CD4-positive, alpha-beta T cell treated with Interleukin-6 at 100 ng/mL for 8 hours (primary cell): ENCODE measurements at places on chromosomes 6 and 20.

DNA sequence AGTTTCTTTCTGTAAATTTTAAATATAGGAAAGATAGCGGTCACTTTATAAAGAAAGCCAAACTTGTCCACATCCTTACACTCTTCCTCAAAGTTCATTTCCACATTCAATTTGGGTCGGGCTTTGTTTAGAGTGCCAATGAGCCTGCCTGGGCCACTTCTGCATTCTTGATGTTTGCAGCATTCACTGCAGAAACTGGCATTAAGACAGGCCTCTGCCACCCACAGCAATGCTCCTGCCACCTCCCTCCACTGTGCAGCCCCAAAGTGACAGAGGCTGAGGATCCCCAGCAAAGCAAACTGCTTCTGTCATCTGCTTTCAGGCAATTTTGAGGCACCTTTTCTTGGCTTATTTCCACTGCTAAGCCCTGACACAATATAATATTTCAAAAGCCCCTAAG is 61.2 kb downstream of the TNFAIP3 start:
- no peak for DNase-seq

GRCh38 chr6:144729502-144729901 is 444.4 kb downstream of the UTRN start:
- DNase-seq = no peak

DNA sequence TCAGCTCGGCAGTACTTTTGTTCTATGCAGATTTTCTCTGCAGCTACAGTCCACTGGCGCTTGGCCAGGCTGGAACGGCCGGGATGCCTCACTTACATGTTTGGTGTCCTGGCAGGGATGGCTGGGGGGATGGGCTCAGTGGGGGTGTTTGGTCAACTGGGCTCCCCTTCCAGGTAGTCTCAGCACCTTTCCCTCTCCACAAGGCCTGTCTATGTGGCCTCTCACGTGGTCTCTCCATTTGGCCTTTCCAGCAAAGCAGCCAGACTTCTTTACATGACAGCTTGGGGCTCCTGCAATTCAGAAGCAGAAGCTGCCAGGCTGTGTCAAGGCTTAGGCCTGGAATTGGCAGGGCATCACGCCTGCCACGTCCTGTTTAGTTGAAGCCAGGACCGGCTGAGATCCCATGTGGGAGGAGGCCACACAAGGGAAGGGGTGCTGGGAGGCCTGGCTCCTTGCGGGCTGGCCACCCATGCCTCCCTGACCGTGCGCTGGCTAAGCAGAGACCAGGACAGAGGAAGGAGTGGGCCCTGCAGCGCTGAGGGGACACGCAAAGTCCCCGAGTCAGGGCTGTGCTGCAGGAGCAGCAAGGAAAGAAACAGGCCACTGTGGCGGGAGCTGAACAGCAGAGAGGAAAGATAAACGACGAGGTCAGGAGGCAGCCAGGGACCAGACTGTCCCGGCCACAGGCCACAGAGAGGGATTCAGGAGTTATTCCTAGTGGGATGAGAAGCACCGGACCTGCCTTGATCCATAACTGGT is 38.9 kb downstream of the MGME1 start:
- DNase-seq = no peak

DNA sequence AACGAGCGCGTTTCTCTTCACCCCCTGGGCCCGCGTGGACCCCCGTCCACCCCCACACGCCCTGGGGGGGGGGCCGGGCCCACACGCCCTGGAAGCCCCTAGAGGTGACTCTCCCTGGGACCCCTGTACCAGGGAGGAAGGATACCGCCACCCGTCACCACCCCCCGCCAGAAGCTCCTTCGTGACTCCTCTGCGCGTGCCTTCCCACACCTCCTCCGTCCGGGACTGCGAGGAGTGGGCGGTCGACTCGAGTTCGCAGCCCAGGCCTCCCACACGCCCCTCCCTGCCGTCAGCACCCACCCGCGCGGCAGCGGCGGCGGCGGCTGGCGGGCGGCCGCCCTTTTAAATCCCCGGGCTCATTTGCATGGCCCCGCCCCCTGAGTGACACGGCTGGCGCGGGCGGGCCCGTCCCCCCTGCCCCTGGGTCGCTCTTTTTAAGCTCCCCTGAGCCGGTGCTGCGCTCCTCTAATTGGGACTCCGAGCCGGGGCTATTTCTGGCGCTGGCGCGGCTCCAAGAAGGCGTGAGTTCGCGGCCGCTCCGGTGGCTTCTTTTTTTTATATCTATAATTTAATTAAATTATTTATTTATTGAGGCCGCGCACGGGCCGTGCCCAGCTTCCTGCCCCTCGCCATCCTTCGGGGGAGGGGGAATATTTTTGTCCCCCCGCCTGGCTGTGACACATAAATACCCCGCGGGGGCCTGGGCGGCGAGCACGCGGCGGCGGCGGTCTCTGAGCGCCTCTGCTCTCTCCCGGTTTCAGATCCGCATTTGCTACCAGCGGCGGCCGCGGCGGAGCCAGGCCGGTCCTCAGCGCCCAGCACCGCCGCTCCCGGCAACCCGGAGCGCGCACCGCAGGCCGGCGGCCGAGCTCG is at the start of gene HMGA1:
Gene HMGA1 (plus strand): TSS at position 431 of the 873 bp plus-strand sequence. CDS start 3,908 bp downstream, outside the sequence.
- DNase-seq = peak; percentile 90

- no peak for DNase-seq
Measured at GRCh38 chr20:36717021-36717420, 28.9 kb downstream of the NDRG3 start.

DNA sequence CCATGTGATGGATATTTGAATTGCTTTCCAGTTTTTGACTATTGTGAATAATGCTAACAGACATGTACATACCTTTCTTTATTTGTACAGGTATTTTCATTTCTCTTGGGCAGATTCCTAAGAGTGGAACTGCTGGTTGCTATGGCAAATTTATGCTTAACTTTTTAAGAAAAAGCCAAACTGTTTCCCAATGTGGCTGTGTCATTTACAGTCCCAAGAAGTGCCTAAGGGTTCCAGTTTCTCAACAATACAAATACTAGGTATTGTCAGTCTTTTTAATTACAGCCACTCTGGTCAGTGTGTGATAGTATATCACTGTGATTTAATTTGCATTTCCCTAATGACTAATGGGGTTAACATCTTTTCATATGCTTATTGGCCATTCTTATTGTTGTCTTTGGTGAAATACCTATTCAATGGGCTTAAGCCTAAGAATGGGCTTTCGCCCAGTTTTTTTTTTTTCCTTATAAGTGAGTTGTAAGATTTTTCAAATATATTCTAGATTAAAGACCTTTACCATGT is 10.3 kb downstream of the REPS1 start:
- no peak for DNase-seq

DNA sequence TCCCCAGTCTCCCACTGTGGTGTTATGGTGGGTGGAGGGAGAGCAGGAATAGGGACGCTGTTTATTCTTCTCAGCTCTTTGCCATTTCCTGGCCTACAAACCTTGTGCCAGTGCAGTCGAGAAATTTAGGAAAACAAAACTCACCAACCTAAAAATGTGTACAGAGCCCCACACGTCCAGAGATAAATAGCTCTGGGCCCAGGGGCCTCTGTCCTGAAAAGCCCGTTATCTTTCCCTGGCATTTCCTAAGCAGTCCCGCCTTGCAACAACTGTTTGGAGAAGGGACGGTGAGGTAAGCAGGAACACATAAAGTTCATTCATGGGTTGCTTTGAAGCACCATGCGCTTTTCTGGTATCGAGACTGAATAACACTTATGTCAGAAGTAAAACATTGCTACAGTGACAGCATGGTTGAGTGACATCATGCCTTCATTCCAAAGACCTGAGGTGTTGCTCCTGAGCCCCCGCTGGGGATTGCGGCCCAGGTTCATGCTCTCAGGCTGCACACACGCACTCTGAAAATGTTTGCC is 80.1 kb upstream of the NXT1 start:
- no peak for DNase-seq

DNA sequence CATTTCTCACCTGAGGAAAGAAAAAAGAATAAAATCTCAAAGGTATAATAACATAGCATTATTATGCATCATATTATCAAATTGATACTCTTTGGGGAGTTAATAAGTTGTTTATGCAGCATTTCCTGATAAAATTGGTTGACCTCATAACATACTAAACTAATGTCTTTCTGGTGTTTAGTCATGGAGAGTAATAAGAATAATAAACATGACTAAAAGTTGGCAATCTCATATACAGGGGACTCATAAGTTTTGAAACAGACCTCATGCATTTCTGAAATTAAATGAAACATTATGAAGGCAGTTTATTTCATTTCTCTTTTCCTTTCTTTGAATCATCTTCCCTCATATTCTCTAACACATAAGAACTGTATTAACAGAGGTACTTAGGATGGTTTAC is 60.5 kb upstream of the PRDM1 start:
- no peak for DNase-seq

DNA sequence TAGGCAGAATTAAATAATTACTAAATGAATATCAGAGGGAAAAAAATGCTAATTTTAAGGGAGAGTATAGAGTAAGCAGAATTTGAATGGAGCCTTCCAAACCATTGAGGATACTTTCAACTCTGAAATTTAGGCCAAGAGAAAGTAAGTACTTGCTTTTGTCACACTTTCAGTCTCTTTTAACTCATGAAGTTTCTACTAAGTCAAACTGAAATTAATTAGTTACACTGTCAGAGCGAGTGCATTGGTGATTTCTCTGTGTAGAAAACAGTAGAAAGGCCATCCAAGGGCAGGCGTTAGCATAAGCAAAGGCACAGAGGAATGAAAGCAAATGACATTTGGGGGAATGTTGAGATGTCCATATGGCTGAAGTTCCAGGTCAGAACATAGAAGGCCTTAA is 92.9 kb downstream of the PLEKHG1 start:
- no peak for DNase-seq

GRCh38 chr6:43150051-43150751 is 20.9 kb upstream of the SRF start:
- DNase-seq = no peak

DNA sequence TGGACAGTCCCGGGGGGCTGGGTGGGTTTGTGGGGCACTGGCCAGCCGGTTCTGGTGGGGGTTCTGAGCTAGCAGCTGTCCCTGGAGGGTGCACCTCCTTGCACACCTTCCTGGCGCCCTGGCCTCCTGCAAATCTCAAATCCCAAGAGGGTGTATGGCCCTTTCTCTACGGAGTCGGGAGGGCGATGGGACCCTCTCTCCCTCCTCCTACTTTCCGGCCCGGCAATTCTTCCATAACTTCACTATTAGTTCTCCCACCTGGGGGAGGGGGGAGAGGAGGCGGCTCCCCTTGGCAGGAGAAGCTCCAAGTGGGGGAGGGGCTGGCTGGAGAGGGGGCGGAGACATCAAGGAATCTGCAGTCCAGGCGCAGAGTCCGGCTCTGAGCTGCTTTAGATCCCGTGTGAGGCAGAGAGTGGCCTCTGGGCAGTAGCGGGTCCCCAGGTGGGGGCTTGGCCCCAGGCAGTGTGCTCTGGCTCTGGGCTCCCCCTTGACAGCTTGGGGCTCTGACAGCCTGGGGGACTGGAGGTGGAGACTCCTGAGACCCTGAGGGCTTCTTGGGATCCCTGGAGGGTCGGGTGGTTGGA is 1.4 kb upstream of the LAMA5 start:
- no peak for DNase-seq

GRCh38 chr6:118659513-118660217 is 8.3 kb upstream of the CEP85L start:
- no peak for DNase-seq

- no peak for DNase-seq
Measured at GRCh38 chr6:13733178-13733887, 21.7 kb upstream of the RANBP9 start.

GRCh38 chr20:18796282-18796833 is 17.2 kb upstream of the SCP2D1 start:
- DNase-seq = no peak

GRCh38 chr6:154925130-154925529 is 70.0 kb upstream of the TIAM2 start:
- no peak for DNase-seq

- no peak for DNase-seq
Measured at GRCh38 chr6:108383981-108384380, 89.1 kb downstream of the AFG1L start.

DNA sequence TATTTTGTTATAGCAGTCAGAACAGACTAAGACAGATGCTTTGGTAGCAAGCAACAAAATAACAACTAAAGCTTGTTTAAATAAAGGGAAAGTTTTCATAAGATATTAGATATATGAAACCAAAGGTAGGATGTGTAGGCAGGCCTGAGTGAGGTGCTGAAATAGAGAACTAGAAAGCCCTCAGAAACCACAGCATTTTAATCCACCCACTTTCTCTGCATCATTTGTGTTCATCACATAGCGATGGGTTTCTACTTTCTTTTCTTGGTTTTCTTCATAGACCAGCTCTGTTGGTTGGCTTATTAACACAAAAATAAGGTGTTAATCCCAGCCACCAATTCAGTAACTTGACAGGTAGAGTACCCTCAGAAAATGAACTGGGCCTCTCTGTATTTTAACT is 58.6 kb downstream of the RPS12 start:
- DNase-seq = no peak

DNA sequence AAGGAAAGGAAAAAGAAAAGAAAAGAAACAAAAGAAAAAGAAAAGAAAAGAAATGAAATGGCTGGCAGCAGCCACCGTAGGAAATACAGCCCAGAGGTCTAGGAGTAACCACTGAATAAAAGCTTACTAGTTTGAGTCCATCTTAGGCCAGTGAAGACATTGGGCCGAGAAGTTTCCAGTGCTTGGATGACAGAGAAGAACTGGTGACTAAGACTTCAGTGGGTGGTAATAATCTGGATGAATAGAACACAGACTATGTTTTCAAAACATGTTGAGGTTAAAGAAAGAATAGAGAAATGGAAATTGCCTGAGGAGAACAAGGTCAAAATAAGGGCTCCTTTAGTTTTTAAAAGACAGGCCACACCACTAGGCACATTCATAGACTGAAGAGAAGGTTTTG is 198.8 kb downstream of the ATXN1 start:
- DNase-seq = no peak

GRCh38 chr6:161139766-161140553 is 133.9 kb downstream of the AGPAT4 start:
- DNase-seq = no peak

GRCh38 chr6:81531869-81532561 is 220.5 kb downstream of the TENT5A start:
- DNase-seq = no peak

DNA sequence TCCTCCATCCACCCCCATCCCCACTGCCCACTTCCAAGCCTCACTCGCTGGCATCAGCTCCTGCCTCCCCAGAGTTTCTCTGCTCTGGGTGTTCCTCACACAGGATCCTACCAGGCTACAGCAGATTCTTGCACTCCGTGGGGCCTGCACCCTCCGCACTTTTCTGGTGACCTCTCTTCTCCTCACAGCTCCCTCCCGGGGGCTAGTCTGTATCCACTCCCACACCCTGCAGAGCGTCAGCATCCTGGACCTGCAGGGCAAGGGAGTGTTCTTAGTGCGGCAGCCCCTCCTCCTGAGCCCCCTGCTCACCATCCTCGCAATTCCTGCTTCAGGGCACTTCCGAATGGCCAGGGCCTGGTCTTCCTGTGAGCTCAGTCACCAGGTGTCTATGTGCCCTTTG is 224.2 kb downstream of the DLL1 start:
- no peak for DNase-seq

GRCh38 chr6:85828973-85829372 is 186.3 kb upstream of the SYNCRIP start:
- DNase-seq = no peak

GRCh38 chr6:125598422-125598821 is 151.0 kb upstream of the HEY2 start:
- DNase-seq = no peak

- DNase-seq = no peak
Measured at GRCh38 chr6:17683428-17683827, 23.3 kb downstream of the NUP153 start.
